ELF-1 (cell line): ENCODE measurements at places on chromosomes 3 and 15.

DNA sequence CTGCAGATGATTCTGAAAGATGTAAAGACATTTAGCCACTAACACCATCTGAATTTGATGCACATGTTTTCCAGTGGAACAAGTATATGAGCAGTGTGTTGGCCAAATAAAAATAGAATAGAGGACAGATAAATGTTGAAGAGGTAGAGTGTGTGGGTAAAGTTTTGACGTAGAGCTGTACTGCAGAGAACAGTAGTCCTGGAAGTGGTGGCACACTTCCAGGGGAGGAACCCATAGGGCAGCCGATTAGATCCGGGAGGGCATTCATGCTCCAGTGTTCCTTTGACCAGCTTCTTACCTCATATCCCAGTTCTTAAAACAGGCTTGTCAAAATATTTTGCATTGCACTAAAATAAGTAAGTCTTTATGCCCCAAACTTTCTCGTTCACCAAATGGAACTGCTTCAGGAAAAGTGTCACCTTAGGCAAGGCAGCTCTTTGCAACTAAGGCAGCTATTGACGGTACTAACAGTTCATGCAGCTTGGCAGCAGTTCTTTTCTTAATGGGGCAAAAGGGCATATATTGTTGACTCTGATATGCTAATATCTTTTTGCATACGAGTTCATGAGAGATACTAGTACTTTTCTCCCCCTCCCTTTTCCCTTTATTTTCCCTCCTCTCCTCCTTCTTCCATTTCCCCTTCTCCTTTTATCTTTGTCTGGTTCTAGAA, 429.3 kb upstream of the AZI2 start:
- no peak for DNase-seq

GRCh38 chr3:74119221-74119620, 494.5 kb upstream of the PDZRN3 start:
- DNase-seq = no peak

DNA sequence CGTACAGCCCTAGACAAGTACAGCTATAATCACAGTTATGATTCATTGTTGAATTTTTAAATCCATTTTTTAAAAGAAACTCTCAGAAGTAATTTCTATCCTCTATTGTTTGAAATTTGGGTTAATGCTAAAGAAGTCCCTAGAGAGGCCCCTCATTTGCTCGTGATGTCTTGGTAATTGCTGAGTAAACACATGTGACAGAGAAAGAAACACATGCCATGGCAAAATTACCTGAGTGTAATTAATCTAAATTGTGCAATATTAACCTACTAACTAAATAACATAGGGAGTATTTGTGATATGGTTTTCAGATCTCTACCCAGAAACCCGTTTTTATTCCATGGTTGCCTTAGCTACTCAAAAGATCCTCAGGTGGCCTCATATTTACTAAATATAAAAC, 10.8 kb downstream of the NEK10 start:
- DNase-seq = no peak

- DNase-seq = peak; percentile 26
Measured at GRCh38 chr15:55824857-55825613, 82.1 kb upstream of the PRTG start.

GRCh38 chr3:156397534-156397933, 157.4 kb downstream of the SSR3 start:
- no peak for DNase-seq

- no peak for DNase-seq
Measured at GRCh38 chr3:46102059-46102779, 74.9 kb upstream of the XCR1 start.

DNA sequence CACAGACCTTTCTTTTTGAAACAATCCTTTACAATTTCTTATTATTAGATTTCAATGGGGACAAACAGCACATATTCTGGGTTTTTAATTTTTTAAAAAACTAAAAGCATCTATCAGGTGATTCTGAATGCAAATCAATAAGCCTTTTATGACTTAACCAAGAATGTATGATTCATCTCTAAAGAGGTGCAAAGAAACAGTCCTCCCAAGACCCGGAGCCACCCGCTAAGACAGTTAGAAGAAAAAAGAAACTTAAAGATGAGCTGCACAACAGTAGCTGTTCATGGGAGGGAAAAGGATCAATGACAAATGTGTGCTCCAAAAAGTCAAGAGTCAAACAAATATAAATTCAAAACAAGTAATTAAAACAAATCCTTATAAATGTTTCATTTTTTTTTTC, 319.5 kb downstream of the THSD4 start:
- no peak for DNase-seq

- no peak for DNase-seq
Measured at GRCh38 chr3:101646726-101647125, 30.2 kb downstream of the ZBTB11 start.

- no peak for DNase-seq
Measured at GRCh38 chr3:182058488-182058887, 346.8 kb downstream of the SOX2 start.
